ENCODE measurements at places on chromosomes 5 and 9.
A peak's percentile ranks its signal among the peaks of the same experiment; 100 is the strongest.

DNA sequence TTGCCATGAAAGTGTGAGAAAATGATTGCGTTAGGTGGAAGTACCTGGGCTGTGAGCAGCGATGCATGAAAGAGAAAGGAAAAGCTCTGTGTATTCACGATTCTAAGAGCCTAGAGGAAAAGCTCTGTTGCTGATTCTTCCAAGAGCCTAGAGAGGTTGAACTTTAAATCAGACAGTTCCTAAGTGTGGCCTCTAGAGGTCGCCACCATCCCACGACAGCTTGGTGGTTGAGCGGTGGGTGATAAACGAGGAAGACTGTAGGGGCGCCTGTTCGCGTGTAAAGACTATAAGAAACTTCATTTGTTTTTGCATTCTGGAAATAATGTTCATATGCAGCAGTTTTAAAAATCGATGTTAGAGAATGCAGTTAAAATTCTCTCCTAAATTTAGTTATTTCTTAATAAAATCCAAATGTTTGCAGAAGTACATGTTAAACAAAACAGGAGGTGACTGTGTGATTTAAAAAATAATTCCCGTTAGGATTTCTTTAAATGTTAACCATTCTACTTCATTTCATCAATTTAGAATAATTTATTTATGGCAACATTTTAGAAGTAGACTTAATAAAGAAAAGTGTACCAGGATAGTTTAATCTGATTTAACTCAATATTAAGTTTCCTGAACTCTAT lies 107.7 kb downstream of the TENT4A start:
- DNase-seq = peak; percentile 73

DNA sequence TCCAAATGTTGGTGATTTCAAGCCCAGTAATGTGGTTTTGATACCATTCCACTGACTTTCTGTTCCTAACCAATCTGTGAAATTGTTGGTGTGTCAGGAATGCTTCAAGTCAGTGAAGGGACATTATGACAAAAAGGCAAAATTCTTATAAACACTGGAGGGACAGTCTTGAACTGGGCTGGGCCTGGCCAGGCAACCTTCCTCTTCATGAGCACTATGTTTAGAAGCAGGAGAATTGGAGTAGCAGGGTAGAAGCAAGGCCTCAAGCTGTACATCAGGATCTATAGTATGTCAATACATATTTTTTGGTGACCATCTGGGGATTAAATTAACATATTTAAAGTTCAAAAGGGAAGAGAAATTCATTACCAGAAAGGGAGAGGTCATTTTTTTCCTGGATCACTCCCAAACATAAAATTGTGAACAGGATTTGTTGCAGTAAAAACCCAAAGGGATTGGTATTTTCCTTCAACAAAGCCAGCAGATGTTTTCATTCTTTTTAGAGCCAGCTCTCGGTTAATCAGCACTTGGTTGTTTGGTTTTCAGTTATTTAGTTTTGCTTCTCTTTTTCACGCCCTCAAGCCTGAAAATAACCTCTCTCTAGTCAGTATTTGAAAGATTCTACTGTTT lies 77.9 kb upstream of the PIK3R1 start:
- no peak for DNase-seq

- DNase-seq = no peak
Measured at GRCh38 chr5:58855851-58856739, 273.2 kb downstream of the RAB3C start.

- no peak for DNase-seq
Measured at GRCh38 chr5:156835905-156836304, 14.2 kb upstream of the PPP1R2B start.

DNA sequence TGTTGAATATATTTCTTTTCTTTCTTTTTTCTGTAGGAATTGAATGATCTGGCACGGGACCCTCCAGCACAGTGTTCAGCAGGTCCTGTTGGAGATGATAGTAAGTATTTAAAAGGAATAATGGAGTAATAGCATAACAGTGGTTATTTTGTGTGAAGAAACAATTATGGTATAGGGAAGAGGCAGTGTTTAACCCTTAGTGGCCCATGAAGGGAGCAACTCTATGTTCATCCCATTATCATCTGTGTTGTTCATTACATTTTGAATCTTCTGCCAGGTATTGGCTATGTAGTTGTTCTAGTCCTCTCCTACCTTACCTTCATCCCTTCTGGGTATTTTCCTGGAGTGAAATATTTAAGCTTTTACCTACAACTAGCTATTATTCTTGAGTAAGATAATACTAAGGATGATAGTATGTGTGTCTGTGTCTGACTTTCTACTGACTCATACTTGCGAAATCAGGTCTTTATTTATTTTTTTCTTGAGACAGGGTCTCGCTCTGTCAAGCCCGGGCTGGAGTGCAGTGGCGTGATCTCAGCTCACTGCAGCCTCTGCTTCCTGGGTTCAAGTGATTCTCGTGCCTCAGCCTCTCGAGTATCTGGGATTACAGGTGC lies 39.3 kb downstream of the UBE2D2 start:
- no peak for DNase-seq

- no peak for DNase-seq
Measured at GRCh38 chr9:109411069-109411761, 86.9 kb downstream of the PTPN3 start.

DNA sequence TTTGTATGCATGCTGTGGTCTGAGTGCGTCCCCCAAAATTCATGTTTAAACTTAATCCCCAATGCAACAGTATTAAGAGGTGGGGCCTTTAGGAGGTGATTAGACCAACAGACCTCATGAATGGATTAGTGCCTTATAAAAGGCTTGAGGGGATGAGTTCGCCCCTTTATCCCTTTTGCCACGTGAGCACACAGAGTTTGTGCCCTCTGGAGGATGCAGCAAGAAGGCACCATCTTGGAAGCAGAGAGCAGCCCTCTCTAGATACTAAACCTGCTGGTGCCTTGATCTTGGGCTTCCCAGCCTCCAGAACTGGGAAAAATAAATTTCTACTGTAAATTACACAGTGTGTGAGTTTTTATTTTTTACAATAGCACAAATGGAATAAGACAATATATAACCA lies 177.1 kb upstream of the SPRY4 start:
- DNase-seq = no peak

- DNase-seq = no peak
Measured at GRCh38 chr9:123368536-123369153, 12.6 kb downstream of the CRB2 start.

- DNase-seq = no peak
Measured at GRCh38 chr5:174067499-174067898, 22.0 kb downstream of the NSG2 start.

DNA sequence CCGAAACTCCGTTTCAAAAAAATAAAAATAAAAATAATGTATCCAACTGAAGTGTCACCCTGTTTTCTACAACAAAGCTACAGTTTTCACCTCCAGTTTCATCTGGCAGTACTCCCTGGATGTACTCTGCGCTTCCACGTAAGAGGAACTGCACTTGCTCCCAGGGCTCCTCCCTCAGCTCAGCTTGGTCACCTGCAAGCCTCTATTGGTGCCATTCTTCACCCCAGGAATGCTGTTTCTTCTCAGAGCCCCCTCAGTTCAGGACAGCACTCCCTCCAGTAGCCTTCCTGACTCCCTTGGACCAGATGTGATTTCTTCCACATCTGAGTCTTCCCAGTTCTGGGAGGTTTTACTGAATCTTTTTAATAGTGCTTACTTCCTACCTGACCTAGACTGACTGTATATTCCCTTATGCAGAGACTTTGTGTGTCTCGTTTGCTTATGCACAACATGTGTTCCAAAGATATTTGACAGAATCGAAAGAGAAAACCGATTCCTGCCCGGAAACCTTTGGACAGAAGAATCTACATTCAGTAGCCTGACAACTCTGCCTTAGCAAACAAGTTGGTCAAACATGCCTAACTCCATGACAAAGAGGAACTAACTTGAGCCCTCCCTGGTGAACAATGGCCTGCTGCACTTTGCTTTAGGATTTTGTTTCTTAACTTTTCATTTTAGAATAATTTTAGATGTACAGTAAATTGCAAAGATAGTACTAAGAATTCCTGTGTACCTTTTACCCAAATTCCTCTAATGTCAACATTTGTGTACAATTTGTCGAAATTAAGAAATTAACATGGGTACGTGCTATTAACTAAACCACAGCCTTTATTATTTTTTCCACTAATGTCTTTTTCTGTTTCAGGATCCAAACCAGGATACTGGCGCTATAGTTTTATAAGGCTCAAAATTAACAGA lies 814 bp downstream of the CCDC125 start:
- DNase-seq = peak; percentile 12

GRCh38 chr5:54302267-54302687 lies 8.1 kb downstream of the ARL15 start:
- DNase-seq = no peak

- no peak for DNase-seq
Measured at GRCh38 chr5:173869316-173869715, 18.8 kb upstream of the CPEB4 start.
